ENCODE measurements at places on chromosomes 1 and 21.

- DNase-seq = no peak
Observed at GRCh38 chr1:115322631-115323030, 15.4 kb downstream of the NGF start.

DNA sequence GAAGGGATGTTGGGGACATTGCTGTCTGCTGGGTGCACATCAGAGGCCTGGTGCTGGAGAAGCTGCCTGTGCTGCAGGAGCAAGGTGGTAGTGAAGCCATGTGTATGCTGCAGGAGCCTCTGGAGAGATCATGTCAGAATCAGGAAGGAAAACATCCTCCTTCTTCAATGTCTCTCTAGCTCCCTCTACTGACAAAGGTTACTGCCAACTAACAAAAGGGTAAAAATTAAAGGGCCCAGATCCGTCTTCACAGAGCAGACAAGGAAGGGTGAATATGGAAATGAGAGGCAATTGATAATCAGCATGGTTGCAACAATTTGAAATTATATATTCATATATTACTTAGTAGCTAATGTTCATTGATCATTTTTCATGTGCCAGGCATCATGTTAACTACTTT, 32.2 kb downstream of the FAM177B start:
- no peak for DNase-seq

- DNase-seq = no peak
Observed at GRCh38 chr1:11151826-11152612, 37.1 kb upstream of the ANGPTL7 start.

DNA sequence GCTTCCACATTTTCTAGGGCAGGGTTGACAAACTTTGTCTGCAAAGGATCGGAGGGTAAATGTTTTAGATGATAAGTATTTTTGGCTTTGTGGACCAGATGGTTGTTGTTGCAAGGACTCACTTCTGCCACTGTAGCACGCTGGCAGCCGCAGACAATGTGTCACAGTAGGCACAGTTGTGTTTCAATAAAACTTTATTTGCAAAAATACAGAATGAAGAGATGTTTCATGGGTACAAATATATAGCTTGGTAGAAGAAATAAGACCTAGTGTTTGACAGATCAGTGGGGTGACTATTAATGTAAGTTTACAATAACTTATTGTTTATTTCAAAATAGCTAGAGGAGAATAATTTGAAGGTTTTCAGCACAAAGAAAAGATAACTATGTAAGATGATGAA, 127.8 kb downstream of the GRIK3 start:
- no peak for DNase-seq

- no peak for DNase-seq
Observed at GRCh38 chr1:40856656-40857302, 5.4 kb downstream of the CITED4 start.

DNA sequence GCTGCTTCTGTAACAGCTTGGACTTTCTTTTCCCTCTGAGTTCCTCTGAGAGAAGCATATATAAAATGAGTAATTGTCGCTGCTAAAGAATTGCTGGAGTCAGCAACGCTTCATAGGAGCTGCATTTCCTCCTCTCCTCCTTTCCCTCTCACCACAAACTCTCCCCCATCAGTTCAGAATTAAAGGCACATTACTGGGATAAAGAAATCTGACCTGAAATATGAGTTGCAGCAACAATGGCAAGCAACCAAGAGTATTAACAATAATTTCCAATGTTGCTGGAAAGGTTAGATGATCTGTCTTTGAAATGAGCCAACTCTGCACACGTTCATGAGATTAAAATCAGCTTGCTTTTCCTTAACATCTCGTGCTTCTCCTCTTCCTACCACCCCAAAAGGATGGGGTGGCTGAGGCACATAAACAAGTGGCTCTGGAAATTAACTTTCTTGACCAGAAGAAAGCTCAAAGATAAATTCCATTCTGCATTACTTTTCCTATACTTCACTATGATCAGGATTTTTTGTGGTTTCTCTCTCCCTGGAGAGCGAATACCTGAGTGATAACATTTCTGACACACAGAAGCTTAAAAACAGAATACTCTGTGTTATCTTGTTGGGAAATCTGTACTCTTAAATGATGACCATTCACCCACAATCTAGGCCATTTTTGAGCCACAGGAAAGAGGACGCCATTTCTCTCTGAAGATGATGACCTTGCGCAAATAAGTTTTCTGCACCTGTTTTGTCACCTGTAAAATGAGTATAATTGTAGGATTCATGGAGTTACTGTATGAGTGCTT, 90.2 kb downstream of the TGFBR3 start:
- no peak for DNase-seq
